Coronary artery (tissue), 2 donors: ENCODE measurements at places on chromosomes 12 and 14.

DNA sequence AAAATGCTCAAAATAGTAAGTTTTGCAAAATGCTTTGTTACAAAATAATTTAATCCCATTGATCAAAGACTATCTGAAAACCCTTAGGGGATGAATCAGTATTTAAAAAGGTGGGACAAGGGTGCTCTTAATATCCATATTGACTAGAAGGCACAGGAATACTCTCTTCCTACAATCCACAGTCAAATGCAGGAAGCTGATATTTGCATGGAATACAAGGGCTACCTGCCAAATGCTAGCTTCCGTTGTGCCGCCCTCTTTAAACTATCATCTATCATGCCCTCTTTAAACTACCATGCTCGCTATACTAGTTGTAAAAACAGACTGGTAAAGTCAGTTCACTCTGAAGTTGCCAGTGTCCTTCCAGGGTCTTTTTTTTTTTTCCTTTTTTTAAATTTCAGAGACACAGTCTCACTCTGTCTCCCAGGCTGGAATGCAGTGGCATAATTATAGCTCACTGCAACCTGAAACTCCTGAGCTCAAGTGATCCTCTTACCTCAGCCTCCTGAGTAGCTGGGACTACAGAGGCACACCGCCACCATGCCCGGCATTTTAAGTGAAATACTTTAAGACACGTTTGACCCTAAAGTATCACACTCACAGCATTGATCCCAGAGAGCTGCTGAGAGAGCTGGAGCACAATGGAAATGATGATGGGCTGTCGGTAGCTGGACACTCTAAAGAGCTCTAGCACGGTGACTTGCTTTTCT, 6.7 kb downstream of the SLC2A3 start:
- no peak for DNase-seq

GRCh38 chr12:57813971-57814772, 4.4 kb downstream of the AVIL start:
- peak; percentile 66 for DNase-seq

- no peak for DNase-seq
Observed at GRCh38 chr12:23938422-23938821, 11.0 kb downstream of the SOX5 start.

DNA sequence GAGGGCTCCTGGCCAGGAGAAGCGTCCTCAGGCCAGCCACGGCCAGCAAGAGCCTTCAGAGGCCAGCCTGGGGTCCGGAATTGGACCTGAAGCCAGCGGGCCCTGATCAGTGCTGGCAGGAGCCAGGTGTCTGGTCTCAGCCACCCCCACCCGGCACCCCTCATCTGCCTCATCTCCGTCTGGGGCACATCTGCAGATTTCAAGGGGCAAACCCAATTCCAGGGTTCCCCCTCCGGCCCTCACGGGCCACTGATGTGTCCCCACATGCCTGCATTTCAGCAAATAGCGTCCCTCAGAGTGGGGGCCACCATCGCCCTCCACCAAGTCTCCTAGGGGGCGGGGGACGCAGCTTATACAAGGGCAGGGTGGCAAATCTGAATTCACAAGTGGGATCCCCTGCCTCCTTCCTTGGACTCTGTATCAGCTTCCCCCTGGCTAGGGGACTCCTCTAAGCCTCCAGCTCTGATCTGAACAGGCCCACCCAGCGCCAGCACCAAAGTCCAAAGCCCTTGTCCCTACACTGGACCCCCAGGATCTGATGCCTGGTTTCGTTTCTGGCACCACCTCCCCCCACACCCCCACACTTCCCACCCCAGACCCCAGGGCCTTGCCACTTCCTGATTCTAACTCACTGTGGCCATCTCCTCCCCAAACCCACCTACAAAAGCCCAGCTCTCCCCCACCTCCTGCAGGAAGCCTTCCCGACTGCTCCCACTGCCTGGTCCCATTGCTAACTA, 10.1 kb downstream of the TMEM179 start:
- no peak for DNase-seq

DNA sequence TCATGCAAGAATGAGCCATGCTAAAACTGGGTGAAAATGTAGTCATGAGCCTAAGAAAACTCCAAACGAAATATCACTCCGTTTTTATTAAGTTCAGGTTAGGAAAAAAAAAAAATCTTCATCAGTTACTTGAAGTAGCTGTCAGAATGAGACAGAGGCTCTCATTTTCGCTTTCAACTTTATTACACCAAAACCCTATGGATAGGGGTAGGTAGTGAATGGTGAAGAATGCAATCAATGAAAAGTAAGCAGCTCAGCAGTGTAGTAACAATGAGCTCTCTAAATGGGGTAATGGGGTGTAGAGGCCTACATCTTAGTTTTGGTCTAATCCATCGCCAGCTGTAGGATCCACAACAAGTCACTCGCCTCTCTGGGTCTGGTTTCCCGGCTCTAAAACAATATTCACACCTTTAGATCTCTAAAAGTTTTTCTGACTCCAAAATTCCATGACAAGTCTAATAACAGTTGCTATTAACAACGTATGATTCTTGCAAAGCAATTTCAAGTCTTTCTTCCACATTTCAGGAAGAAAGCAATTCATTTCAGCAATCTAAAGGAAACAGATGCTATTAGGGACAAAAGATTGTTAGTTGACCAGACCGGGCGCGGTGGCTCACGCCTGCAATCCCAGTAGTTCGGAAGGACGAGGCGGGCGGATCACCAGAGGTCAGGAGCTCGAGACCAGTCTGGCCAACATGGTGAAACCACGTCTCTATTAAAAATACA, 1.7 kb downstream of the BTBD7 start:
- DNase-seq: no peak

DNA sequence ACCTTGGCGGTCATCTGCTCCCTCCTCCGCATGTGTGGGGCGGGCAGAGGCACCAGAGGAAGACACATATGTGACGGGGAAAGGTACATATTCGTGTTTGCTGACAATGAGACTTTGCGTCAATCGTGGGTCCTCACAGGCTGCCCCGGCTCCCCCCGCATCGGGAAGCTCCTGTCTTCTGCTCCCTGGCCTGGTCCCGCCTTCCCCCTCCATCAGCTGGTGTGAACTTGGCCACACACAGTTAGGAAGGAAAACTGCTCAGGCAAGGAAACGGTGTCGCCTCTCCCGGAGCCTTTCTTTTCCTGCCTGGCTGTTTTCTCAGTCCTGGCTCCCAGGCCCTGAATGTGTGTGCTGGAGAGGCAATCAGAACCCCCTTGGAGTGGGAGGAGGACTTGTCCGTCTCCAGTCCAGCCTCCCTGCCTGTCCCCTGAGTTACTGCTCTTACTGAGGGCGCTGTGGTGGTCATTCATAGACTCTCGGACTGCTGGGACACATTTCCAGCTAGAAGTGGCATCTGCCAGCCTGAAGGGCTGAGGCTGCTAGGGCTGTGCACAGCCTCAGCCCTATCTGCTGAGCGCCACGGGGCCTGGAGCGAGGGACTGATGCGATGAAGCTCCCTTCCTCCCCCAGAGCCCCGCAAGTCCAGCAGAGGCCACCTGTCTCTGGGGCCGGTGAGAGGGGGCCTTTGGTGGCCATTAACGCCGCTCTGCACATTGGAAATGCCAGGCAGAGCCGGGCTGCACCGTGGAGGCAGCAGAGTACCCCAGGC, 44.2 kb upstream of the TSPAN9 start:
- DNase-seq: no peak

DNA sequence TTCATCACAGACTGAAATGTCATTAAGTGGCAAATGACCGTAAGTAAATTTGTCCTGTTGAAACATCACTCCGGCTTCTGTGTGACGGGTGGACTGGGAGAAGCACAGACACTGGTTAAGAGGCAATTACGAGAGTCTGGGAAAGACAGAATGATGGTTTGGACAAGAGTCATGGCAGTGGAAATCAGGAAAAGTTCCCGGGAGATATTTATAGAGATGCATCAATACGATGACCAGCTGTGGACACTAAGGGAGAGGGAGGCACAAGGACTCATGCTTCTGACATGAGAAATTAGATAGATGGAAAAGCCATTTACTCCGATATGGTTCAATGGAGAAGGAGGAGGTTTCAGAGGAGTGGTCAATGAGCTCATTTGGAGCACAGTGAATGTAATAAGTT, 27.3 kb downstream of the CKAP4 start:
- DNase-seq: no peak

- DNase-seq: no peak
Observed at GRCh38 chr14:100399052-100399849, 76.1 kb downstream of the SLC25A47 start.

GRCh38 chr14:20493634-20494033, 11.7 kb upstream of the RNASE10 start:
- no peak for DNase-seq

DNA sequence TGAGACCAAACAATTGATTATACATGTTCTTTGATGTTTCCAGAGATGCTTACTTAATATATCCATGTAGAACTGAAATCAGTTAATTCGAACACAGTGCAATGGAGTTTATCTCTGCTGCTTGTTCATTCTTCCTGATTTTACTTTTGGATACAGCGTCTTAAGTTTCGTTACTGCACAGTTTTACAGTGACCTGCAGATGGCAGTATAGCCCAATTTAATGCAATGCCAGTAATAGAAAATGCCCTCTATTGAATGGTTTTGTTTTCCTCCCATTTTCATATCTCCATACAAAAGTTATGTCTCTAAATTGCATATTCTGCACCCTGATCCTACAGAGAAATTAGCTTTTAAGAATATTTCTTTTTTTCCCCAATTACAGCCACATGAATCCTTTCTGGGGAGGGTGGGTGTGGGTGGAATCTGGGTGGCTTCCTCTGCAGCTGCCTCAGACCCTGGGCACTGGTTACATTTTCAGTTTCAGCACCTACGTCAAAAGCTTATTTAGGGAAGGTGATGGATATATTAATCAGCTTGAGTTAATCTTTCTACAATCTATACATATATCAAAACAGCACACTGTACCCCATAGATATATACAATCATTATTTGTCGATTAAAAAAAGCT, 101.1 kb upstream of the DCD start:
- no peak for DNase-seq

GRCh38 chr12:72829838-72830237, 557.7 kb downstream of the TRHDE start:
- no peak for DNase-seq

GRCh38 chr12:92973614-92974013, 44.5 kb upstream of the EEA1 start:
- DNase-seq: no peak

- peak; percentile 71 for DNase-seq
Observed at GRCh38 chr14:99729991-99730875, 46.1 kb downstream of the CYP46A1 start.

DNA sequence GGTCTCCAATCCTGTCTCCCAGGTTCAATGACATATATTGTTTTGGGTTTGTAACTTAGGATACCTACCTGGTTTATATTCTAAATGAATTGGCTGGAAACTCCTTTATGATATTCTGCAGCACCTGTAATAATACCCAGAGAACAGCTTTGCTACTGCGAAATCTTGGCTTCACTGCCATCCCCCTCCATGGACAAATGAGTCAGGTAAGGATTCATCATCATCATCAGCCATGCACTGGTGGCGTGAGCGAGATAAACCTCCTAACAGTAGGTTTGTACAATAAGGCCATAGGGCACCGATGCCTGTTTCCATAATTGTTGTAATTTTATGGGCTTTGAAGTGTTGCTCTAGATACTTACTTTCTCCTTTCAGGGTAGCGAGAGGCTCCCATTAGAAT, 10.7 kb downstream of the DDX47 start:
- DNase-seq: no peak

DNA sequence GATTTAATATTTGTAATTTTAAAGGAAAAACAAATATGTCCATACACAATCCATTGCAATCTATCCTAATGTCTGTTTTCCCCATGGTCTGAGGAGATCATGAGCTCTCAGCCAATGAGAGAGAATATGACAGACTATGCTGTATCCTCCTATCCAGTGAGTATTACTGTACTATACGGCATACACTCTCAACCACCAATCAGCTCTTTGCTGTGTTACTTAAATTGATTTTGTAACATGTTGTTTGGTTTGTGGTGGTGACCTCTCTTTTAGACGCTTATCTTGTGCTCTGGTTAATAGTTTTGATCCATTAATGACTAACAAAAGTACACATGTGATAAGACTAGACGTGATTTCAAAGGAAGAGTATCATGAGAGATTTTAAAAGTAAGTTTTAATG, 231.5 kb upstream of the FOXN3 start:
- no peak for DNase-seq

DNA sequence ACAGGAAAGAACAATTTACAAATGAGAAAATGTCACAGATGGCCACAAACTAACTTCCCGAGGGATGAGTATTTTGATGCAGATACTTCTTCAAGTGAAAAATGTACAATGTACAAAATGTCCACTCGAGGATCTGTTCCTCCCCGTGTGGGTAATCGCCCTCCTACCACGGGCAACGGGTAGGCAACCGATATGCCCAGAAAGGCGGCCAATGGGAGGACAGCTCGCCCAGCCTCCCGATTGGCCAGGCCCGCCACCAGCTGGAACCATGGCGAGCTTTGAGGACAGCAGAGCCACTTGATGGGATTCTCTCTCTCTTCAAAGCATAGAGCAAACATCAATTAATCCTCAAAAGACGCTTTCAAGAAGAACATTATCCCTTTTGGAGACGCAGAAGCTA, 42.3 kb downstream of the DPF3 start:
- no peak for DNase-seq

DNA sequence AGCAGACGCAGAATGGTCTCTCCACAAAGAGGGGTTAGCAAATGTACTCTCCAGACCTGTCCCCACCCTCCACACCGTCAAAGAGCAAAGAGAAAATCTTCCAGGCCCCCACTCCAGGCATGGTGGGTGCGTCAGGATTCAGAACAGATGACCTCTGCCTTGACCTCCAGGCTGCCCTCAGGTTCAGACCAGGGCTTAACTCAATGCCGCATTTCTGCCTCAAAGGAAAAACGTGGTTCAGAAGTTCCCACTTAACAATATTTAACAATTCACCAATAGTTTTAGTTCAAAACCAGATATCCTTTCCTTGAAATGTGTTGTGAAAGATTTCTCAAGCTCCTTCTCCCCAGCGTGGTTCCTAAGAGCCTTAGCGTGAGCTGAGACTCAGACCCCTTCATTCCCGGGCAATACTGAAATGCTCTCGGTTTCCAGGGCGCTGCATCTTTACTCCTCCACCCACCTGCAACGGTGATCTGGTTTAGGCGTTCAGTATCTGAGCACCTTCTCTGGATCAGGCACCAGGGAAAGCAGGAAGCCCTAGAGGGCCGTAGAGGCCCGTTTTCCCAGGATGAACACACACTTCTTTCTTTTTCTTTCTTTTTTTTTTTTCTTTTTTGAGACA, 22.9 kb downstream of the HSP90AA1 start:
- DNase-seq: no peak

DNA sequence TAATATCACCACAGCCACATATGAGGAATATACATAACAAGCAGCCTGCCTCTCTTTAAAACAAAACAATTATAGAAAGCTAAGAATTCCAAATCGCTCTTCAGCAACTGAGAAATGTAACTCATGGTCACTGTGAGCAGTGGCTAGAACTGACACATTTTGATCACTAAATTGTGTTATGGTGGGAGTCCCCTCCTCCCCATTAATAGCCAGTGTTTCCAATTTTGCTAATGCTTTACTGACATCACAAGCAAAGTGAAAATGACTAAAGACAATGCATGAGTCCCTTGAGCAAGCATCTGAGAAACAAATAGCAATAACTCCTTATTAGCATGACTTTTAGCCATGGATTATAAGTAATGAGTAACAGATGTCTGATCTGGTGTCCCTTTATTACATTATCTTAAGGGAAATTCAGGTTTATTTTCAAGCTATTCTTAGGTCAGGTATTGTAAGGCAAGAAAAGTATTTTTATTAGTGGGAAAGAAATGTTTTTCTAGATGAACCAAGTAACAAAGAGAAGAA, 148.3 kb downstream of the KCNH5 start:
- no peak for DNase-seq

GRCh38 chr12:121423253-121423652, 23.3 kb downstream of the RNF34 start:
- DNase-seq: no peak
